ENCODE measurements at places on chromosomes 1 and 21. TPM values are rescaled to one million over a fixed set of nuclear protein-coding genes. Genes with fewer than 3 reads are reported as not detected.
A peak's percentile ranks its signal among the peaks of the same experiment; 100 is the strongest.

DNA sequence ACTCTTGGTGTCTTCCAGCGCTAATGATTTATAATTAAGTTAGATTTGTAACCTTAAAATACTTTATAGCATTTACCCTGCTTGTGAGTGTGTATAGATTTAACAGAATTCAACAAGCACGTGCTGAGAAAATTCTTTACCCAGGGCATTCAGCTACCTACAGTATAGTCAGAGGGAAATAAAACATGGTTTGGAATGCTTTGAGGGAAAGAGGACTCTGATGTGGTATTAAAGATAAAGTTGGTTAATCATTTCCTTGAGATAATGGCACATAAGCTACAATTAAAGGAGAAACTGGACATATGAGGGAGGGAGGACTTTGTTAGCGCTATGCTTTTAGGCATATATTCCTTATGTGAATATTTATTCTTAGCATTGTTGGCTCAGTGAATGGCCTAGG lies 26.4 kb upstream of the IL12RB2 start:
- no peaks in the 10 kb centered on the region for H3K27me3 ChIP-seq
- DNase-seq: no peak
- H3K4me1 ChIP-seq: no peaks in the 10 kb centered on the region
- no peaks in the 10 kb centered on the region for H3K36me3 ChIP-seq
- H3K4me3 ChIP-seq: no peak overlapping the region

DNA sequence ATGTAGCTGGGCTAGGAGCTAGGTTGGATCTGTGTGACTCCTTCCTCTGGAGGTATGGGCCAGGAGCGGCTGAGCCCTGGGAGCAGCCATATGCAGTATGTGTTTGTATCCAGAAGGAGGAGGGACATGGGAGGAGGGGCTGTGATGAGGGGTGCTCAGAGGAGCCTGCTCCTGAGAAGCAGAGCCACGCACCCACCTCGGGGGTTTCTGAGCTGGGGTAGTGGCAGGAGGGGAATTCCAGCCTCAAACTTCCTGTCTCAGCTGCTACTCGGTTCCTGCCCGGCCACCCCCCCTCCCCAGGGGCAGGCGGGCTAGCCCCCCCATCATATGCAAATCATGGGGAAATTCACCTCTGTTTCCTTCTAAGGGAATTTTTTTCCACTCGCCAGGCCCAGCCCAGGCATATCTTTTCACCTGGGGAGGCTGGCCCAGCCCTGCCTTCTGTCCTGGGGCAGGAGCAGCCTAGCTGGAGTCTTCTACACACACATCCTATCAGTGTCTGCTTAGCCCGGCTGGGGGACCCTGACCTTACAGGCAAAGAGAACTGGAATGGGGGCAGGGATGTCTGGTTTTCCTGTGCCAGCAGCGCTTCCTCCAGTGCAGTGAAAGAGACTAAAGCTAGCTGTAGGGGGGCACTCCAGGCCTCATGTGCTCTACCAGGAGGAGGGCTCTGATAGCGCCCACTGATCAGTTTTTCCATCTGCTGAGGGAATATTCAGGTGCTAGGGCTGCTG lies 3.0 kb downstream of the ZC3H12A start:
- peaks cover 2% of the 10 kb centered on the region for H3K4me1 ChIP-seq
- peak overlapping the region; percentile 76 for H3K27ac ChIP-seq
- no peaks in the 10 kb centered on the region for H3K36me3 ChIP-seq
- no peaks in the 10 kb centered on the region for H3K27me3 ChIP-seq
- H3K4me3 ChIP-seq: no peak overlapping the region
- DNase-seq: peak; percentile 76

GRCh38 chr1:154881820-154882535 lies 11.9 kb upstream of the KCNN3 start:
- no peaks in the 10 kb centered on the region for H3K27me3 ChIP-seq
- no peak overlapping the region for H3K4me3 ChIP-seq
- no peak for DNase-seq
- H3K36me3 ChIP-seq: no peaks in the 10 kb centered on the region
- no peaks in the 10 kb centered on the region for H3K4me1 ChIP-seq

- no peaks in the 10 kb centered on the region for H3K36me3 ChIP-seq
- peaks cover 10% of the 10 kb centered on the region for H3K4me1 ChIP-seq
- no peaks in the 10 kb centered on the region for H3K27me3 ChIP-seq
- H3K27ac ChIP-seq: peak overlapping the region; percentile 19
- no peak overlapping the region for H3K4me3 ChIP-seq
Measured at GRCh38 chr1:47658161-47658920, 220.5 kb downstream of the FOXD2 start.

Gene UTS2
- total RNA-seq: 0.27 TPM

Gene MROH7
- 16.3 TPM for total RNA-seq

Measured in aorta (tissue), 5 donors.